ENCODE measurements at places on chromosomes 5 and 9.

GRCh38 chr5:173507171-173507570 is 109.3 kb downstream of the BOD1 start:
- no peak for DNase-seq

- peak; percentile 60 for DNase-seq
Measured at GRCh38 chr5:181181650-181182565, 23.1 kb downstream of the TRIM7 start.

- no peak for DNase-seq
Measured at GRCh38 chr5:115461506-115462290, 82.9 kb downstream of the FEM1C start.

DNA sequence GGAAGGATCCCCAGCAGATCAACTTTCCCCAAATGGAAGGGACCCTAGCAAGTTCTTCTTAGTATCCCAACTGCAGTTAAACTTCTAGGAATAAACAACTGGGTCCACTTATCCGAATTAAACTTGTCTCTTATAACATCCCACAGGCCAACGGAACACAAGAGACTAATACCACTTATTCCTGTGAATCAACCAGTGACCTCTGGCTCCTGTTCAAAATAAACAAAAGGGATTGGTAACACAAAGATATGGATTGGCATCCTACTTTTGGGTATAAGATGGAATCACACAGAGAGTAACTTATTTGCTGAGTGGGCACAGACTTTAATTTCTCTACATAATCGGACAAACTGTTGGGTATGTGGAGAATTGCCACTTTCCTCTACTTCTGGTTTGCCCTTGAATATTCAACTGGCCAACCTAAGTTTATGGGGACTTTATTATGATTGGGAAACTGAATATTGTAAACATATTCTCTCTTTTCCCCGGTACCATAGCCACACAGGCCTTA is 12.4 kb upstream of the PAIP1 start:
- no peak for DNase-seq

DNA sequence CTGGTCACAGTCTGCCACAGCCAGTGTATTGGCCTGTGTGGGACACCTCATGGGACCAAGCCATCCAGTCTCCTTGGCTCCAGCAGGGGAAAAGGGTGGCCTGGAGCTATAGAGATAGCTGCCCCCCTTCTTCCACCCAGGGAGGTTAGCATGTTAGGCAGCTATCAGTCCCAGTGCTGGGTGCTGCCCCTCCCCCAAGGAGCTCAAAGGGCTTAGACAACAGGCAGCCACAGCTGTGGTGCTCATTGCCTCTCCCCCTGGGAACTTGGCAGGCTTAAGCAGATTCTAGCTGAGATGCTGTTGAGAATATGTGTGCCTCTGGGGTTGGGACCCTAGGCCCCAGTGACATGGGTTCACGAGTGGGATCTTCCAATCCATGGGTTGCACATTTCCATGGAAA is 226.0 kb upstream of the PTGER4 start:
- no peak for DNase-seq

- peak; percentile 85 for DNase-seq
Measured at GRCh38 chr5:59380350-59380951, 513.1 kb downstream of the PDE4D start.

GRCh38 chr5:74372051-74372450 is 268.5 kb downstream of the ENC1 start:
- DNase-seq: no peak

- no peak for DNase-seq
Measured at GRCh38 chr5:41929035-41929434, 4.0 kb downstream of the FBXO4 start.

GRCh38 chr9:86741311-86742208 is 205.7 kb downstream of the GAS1 start:
- DNase-seq: no peak

DNA sequence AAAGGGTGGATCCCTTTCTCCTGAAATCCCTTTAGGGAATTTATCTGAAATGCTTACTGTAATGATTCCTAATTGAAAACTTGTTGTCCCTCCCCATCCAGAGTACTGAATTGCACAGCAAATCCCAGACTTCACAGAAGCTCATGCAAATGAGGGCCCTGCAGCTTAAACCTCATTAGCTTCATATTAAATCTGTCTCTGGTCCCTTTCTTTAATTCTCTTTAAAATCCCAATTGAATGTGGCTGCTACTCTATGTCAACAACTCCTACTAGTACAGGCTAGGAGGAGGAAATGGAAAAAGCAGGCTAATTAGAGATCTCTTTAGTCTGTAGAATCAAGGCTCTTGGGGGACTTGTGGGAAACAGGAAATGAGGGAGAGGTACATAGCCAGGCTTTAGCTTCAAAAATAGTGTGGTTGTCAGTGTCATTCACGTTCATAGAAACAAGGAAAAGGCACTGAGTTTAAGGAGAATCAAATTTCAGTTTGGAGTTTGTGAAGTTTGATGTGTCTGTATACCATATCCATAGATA is 191.3 kb upstream of the PRDM9 start:
- DNase-seq: no peak

Measured in pons (tissue), 1 donor.